CD4-positive, alpha-beta T cell treated with Interleukin-1 beta for 1 hour (primary cell): ENCODE measurements at places on chromosomes 6 and 20.

- DNase-seq, result no peak
These were observed 35.2 kb downstream of the PLCG1 start for GRCh38 chr20:41172296-41173140.

DNA sequence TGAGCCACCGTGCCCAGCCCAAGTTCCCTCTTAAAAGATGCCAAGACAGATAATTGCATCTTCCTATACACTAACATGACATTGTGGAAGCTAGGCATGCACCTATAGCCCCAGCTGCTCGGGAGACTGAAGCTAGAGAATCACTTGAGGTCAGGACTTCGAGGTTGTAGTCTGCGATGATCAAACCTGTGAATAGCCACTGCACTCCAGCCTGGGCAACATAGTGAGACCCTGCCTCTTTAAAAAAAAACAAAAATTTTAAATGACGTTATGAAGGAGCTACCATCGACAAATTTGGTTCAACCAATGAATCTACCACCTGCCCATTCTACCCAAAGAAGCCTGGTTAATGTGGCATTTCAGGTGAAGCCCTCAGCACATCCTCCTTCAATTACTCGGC, 80.7 kb downstream of the TBC1D7 start:
- no peak for DNase-seq

GRCh38 chr6:40982917-40983316, 56.1 kb downstream of the UNC5CL start:
- no peak for DNase-seq

GRCh38 chr6:126185774-126186173, 154.1 kb upstream of the CENPW start:
- DNase-seq, result no peak

- no peak for DNase-seq
These were observed 1.5 kb downstream of the TAF4 start for GRCh38 chr20:62063981-62064769.

DNA sequence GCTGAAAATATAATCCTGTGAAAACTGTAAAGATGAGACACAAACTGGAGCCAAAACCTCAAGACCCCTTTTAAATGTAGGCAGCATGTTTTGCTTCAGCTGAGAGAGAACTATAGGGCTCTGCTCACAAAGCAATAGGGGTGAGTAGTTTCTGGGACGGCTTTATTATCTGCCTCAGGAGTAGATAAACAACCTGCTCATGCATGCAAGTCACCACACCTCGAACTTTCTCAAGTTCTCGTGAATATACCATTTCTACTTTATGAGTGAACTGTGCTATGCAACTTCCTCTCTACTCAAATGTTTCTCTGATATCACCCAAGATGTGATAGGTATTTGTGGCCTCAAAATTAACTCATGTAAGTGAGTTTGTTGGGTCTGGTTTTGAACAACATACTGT, 7.5 kb upstream of the OOEP start:
- no peak for DNase-seq

- DNase-seq, result no peak
These were observed 360 bp downstream of the ANKRD60 start for GRCh38 chr20:58228103-58228483.

DNA sequence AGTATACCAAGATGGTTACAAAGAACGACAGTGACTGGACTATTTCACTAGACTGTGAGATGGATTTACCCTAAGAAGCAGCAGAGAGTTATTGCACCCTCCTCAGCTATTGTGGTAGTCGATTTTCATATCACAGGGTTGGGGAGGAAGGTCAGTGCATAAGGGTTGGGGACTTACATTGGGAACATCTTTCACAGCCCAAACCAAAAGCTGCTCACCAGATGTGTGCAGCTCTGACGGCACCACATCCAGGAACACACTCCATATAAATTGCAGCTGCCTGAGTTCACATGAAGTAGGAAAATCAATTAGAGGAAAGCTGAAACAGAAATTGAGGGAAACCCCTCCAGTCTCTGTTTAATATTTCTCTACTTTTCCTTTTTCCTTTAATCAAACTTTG, 470.5 kb upstream of the NRSN1 start:
- DNase-seq, result no peak

- no peak for DNase-seq
These were observed 109.3 kb upstream of the MTHFD1L start for GRCh38 chr6:150756173-150756572.

GRCh38 chr6:125923366-125923877, 33.1 kb upstream of the HINT3 start:
- DNase-seq, result no peak

GRCh38 chr6:84581494-84582259, 182.7 kb downstream of the TBX18 start:
- no peak for DNase-seq

GRCh38 chr20:35674921-35675320, 10.2 kb upstream of the CPNE1 start:
- no peak for DNase-seq
